ENCODE measurements at places on chromosomes 3 and 15.

DNA sequence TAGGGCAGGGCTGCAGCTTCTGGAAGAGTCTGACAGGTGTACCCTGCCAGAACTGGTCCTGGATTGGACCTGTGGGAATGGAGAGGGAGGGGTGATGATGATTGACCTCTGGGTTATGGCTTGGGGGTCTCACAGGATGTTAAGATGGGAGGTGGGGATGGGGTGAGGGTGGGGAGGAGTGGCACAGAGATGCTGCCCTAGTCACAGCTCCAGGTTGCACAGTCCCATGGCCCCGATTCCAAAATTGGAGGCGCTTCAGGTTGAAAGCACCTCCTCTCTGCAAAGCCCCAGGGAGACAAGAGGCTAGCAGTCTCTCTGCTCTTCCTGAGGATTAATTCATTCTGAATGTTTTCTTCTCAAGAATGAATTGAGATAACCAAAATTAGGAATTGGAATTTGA, 101.4 kb downstream of the FAM43A start:
- peak; percentile 17 for DNase-seq

DNA sequence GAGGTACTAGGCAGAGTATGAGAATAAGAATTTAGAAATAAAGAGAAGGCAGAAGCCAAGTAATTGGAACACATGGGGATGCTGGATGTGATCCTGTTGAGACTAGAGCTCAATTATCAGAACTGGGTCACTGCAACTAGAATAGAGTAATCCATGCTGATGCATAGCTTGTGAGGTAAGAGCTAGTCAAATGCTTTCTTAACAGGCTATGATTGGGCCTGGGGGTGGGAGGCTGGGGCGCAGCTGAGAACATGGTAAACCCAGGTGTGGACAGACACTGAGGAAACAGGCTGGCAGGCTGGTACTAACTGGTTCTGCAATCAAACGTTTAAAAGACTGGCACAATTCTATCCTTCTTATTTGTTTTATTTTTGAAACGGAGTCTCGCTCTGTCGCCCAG, 50.5 kb upstream of the LRRFIP2 start:
- DNase-seq: no peak

- DNase-seq: peak; percentile 60
These were observed 38.6 kb downstream of the TKT start for GRCh38 chr3:53217175-53217574.

DNA sequence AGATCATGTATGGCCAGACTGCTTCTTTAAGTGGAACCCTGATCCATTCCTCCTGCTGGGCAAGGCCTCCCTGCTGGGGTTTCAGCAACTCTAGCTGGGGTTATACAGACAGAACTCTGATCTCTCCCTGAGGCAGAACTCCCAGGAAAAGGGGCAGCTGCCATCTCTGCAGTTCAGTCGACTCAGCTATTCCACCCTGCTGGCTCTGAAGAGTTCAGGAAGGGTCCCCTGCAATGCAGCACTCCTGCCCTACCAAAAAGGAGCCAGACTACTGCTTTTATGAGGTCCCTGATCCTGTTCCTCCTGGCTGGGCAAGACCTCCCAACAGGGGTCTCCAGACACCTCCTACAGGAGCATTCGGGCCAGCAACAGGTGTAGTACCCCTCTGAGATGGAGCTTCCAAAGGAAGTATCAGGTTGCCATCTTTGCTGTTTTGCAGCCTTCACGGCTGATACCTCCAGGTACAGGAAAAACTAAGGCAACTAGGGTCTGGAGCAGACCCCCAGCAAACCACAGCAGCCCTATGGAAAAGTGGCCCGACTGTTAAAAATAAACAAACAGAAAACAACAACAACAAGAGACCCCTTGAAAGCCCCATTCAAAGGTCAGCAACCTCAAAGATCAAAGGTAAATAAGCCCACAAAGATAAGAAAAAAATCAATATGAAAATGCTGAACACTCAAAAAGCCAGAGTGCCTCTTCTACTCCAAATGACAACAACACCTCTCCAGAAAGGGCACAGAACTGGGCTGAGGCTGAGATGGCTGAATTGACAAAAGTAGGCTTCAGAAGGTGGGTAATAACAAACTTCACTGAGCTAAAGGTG, 14.2 kb upstream of the CP start:
- no peak for DNase-seq

GRCh38 chr3:23723930-23724329, 81.8 kb upstream of the UBE2E1 start:
- no peak for DNase-seq

GRCh38 chr3:148455098-148455497, 242.6 kb upstream of the AGTR1 start:
- no peak for DNase-seq

DNA sequence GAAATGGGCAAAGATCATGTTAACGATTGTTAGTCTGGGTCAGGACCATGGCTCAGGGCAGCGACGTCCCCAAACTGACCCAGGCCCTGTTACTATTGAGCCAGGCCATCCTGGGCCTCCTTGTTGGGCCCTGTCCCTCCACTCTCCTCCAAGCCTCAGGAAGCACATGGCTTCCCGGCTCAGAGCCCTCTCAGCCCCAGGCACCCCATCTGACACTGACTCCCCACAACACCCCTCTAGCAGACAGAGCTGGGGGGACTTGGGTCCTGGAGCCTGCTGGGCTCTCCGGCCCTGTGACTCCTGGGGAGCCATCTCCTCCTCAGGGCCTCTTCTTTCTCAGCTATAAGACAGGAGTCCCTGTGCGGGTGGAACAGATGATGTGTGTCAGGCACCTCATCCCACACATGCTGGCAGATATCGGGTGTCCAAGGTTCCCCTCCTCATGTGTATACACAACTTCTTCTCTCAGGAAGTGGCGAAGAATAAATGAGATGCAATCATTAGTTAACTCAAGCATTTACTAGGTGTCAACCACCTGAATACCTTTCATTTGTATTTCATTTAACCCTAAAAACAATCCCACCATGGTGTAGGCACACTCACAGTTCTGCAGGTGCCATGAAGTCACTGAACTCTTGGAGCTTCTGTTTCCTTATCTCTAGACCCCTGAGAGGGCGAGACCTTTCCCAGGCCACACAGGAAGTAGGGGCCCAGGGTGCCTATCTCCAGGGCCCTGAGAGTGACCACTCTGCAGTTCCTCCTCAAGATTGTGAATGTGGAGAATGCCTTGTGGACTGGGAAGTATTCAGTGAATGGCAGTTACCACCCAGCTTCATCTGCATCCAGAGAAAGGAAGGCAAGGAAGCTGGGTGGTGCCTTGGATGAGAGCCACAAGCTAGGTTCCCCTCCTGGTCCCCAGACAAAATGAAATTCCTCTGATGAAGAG, 282.5 kb upstream of the TLE3 start:
- DNase-seq: peak; percentile 62

DNA sequence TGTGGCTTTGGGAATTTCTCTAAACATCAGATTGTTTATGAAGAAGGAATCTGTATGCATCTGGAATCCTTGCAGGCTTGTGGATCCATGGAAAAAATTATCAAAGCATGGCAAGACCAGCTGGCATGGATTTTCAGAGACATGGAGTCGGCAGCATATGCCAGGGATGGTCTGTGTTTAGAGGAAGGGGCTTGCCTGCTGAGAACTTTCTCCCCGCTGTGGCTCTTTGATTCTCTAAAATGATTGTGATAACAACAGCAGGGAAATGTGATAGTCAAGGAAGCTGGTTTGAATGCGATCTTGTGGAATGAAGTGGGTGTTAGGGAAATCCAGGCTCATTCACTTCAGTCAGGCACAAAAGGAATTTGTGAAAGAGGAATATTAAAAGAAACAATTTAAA, 245.7 kb upstream of the THRB start:
- DNase-seq: peak; percentile 57

DNA sequence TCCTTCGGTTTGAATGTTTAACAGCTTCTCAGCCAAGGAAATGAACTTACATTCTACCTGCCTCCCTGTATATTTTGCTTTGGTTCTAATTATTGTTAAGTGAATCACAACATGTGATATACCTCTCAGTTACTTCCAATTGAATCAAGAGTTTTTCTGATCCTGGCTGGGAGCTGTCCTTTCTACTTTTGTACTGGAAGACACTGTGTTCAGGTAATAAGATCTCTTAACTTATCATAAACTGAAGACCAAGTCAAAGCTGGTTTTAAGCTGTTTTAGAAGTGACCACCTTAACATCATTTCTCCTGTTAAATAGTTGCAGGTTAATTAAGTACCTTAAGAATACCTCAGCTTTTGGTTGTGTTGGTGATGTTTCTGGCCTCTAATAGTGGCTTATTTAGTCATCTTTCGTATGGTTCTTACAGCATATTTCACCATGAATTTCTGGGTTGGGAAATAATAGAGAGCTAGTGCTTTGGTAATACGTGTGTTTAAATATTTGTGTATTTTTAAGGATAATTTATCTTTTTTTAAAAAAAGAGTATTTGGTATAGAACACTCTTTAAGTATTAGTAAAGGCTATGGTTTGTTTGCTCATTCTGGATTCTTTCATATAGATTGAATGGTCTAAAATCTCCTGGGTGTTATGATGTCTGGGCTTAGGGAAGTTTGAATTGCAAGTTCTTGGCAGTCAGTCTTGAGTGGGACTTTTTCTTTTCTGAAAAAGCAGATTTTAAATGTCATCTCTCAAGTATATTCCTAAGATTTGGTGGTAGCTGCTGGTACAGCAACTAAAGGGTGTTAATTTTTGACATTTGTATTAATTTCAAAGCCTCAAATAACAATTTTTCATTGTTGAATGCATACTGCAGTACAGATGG, 1.6 kb downstream of the RAB8B start:
- DNase-seq: no peak

DNA sequence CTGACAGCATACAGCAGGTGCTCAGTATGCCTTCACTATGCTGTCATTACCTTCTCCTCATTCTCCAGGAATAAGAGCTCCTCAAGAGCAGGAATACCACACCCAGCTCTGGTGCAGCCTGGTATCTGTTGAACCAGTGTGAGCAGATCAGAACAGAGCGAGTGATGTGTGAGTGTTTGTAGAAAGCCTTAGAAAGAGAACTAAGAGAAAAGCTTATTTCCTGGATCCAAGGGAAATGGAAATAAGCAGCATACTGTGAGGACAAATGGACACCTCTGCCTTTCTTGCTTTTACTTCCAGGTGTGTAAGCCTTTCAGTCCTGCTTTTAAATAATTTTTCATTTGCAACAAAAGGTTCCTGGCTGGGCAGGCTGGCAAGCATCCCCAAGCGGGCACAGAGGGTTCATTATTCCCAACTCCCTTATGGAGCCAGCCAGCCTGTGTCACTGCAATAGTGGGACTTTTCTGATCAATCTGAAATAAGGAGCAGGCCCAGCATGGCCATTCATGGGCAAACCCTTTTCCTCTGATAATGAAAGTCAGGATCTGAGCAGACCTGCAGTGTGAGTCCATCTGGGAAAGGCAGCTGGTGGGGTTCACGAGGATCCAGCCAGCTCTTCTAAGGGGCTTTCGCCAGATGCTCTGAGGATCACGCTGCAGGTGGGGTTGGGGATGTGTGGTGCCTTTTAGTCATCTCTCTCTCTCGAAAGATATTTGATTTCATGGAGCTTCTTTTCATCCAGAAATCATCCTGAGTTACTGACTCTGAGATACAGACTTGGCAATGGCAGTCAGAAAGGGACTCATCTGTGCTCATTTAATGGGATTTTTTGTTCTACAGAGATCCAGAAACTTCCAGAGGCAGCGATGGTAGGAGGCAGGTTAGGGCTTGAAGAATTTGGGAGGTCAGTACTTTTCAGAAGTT, 594.9 kb upstream of the CFAP20DC start:
- no peak for DNase-seq

GRCh38 chr3:101988596-101988995, 139.3 kb downstream of the NFKBIZ start:
- no peak for DNase-seq

DNA sequence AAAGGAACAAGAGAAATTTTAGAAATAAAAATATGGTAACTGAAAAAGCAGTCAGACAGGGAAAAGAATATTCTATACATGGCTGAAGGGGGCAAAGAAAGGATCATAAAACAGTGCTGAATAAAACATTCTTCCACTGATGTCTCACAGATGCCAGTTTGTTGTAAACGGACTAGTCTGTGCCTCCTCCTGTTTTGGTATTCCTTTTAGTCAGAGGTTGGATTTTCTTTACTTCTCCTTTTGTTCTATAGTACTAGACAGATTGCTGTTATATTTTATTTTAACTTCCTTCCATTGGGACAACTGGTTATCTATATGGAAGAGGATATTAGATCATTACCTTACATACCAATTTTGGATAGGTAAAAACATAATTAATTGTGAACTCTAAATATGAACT, 16.0 kb upstream of the GNB5 start:
- DNase-seq: no peak

GRCh38 chr3:106683953-106684620, 693.2 kb upstream of the CCDC54 start:
- DNase-seq: no peak

GRCh38 chr3:32998631-32999451, 47.4 kb downstream of the CCR4 start:
- DNase-seq: peak; percentile 60

- no peak for DNase-seq
These were observed 11.0 kb upstream of the MELTF start for GRCh38 chr3:197040658-197041057.

GRCh38 chr3:126542340-126543241, 16.1 kb downstream of the C3orf22 start:
- peak; percentile 54 for DNase-seq

DNA sequence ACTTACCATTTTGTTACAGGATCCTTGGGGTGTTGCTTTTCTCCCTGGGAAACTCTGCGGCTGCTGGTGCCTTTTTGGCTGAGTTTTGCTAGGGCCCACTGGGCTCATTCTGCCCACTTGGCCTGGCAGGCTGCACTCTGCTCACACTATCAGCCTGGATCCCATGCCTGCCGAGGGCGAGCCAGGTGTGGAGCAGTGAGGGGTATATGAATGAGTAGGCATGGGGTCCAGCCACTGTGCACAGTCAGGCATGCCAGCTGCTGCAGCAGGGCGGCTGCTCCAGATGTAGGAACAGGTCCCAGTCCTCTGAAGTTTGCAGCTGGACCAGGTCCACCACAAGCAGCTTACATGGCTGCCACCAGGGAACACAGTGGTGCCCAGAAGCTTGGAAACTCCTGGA, 136.4 kb upstream of the CNTN3 start:
- DNase-seq: no peak

DNA sequence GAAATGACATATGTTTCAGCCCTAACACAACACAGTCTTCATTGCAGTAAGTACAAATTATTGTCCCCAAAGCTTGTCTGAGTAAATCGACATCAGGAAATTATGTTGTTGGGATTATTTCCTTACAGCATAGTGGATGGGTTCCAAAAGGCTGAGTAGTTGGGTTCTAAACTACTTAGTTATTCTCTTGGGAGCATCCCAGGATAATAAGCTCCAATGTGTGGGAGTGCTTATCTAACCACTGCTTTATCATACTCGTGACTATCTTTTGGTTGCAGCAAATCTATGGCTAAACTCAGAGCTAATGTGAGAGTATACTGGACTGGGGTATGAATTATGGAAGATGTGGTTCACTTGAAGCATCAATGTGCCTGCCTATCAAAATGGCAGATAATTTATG, 128.5 kb downstream of the RBMS3 start:
- DNase-seq: no peak

GRCh38 chr3:154164387-154164786, 43.2 kb downstream of the ARHGEF26 start:
- no peak for DNase-seq

- DNase-seq: no peak
These were observed 76.2 kb downstream of the OCA2 start for GRCh38 chr15:28022961-28023360.

- DNase-seq: peak; percentile 96
These were observed 131.3 kb upstream of the SNRPN start for GRCh38 chr15:24823473-24823872.

- peak; percentile 89 for DNase-seq
These were observed 14.9 kb downstream of the SOX2 start for GRCh38 chr3:181726351-181727330.
